Activated CD4-positive, CD25-positive, alpha-beta regulatory T cell (primary cell): ENCODE measurements at places on chromosomes 12 and 14.

DNA sequence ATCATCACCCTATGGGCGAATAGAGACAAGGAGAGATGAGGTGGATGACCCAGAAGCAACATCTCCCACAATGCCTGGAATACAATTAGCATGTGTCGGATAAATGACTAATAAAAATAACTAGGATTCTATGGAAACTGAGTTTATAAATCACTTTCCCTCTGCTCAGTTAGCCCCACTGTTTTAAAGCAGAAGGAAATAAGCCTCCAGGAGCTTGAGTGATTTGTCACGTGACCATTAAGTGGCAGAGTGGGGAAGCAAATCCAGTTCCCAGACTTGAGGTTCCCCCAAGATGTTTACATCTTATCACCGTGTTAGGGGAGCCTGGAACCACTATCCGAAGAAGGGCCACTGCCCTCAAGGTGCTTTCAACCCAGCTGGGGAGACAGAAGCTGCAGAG is 136.5 kb upstream of the CCND2 start:
- no peak for DNase-seq

- no peak for DNase-seq
Observed at GRCh38 chr14:64405295-64405694, 17.1 kb downstream of the MTHFD1 start.

DNA sequence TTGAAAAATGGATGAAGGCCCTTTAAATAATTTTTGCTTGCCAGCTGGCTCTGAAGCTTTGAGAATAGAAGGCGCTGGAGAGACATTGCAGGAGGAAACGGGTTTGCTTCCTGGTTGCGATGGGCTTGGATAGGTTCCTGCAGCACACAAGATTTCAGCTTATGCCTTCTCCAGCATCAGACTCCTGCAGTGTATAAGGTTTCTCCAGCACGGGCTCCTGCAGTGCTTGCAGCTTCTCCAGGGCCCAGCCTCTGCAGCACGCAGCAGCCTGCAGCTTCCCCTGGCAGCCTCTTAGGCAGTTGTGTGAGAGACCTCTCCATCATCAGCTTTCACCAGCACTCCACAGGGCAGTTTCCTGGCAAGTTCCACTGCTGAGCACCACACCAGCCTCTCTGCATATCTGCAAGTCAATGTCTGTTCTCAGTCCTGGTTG is 78.7 kb upstream of the ZDHHC17 start:
- DNase-seq = no peak

DNA sequence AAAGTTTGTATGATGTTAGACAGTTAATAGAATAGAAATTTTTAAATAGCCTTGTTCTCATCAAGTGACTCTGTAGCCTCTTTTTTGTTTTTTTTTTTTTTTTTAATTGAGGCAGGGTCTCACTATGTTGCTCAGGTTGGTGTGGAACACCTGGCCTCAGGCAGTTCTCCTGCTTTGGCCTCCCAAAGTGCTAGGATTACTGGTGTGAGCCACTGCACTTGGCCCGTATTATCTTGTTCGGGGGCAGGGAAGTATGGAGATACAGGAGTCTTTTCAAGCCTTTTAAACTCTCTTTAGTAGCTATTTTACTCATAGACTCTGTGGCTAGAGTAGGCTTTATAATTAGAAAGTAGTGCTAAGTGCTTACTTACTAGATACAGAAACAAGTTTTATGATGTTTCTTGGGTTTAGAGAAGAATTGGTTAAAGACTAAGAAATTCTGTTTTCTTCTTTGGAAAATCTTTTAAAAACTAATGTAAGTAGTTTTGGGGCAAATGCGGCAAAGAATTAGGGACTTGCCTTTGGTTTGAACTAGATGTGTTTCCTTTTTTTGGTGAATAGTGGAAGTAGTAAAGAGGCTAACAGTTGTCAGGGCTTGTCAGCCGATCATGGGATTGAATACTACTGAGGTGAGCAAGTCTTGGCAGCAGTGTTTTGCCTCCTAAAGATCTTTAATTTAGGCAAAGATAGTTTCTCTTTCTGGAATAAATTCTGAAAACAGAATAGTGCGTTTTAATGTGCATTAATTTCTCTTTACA is 31.3 kb downstream of the FBXO34 start:
- DNase-seq = no peak

DNA sequence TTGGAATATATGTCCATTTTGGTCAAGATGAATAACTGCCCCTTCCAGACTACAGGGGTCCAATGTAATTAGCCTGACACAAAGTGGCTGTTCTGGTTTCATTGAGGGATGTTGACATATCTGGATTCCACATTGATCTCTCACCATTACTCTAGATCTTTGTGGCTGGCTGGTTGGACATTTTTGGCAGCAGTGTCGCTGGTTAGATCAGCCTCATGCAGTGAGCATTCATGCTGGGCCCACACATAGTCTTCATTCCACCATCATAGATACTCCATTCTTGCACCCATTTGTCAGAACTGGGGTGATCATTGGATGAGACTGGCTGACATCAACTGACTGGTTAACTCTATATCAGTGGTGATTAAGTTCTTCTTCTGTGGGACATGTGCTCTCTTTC is 74.4 kb downstream of the MGST1 start:
- no peak for DNase-seq

DNA sequence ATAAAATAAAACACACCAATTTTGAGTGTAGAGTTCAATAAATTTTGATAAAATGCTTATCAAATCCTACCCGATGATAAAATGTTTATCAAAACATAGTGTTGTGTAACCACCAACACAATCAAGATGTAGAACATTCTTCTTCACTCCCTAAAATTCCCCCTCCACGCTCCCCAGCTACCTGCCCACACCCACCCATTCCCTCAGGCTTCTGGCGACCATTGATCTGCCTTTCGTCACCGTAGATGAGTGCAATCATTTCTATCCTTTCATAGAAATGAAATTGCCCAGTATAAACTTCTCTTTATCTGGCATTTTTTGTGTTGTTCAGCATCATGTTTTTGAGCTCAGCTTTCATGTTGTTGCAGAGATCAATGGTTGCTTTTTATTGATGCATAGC is 90.7 kb upstream of the TBX3 start:
- DNase-seq = no peak

GRCh38 chr12:114030451-114030850 is 64.3 kb upstream of the RBM19 start:
- no peak for DNase-seq

DNA sequence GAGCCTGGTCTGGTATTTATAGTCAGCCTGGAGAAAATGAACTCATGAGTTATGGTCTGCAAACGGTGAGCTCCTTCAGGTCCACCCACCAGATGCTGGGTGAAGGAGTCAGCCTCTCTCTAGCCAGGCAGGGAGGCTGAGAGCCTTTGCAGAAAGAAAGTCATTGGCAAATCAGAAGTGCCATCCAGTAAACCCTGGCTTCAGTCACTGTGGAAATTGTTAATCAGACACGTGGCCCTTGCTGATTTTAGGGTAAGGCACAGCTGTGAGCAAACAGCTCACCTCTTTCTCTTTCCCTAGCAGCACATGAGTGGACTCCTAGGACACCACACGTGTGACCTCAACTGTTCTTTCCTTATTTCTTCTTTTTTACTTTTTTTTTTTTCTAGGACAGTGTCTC is 44.9 kb downstream of the CHST11 start:
- DNase-seq = no peak

DNA sequence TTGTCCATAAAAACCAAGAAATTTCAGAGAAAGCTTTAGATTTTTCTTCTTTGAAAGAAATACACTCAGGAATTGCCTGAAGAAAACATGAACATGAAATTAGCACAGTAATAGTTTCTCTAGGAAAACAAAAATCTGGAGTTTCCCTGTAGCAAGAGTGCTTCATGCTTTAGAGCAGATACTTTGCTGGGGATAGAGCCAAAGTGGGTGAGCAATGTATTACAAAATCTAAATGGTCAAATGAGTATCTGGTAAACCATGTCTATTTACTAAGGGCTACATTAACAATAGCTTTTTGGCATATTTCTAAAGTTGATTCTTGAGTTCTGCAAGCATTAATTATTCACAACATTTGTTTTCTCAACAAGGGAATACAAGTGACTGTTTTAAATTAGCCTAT is 26.2 kb downstream of the AVPR1A start:
- no peak for DNase-seq

- DNase-seq = no peak
Observed at GRCh38 chr14:50839048-50839447, 8.1 kb upstream of the NIN start.

DNA sequence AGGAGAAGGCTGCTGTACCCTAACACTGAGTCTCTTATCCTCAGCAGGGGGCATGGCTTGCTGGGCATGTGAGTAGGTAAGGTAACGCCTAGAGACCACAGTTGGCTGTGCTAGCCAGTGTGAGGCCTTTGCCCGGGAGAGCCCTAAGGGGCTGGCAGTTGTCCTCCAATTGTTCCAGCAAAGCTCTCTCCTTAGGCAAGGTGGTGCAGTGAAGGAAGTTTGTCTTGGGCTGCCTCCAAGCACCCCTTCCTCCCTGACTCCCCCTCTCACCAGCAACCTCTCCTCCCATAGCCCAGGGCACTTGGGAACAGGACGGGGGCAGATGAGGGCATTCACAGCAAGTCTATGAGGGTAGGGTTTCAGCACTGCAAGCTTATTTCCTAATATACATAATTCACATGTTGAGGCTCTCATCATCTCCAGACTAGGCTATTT is 23.0 kb downstream of the LACRT start:
- DNase-seq = no peak

- DNase-seq = no peak
Observed at GRCh38 chr12:126907900-126908764, 1358.8 kb upstream of the TMEM132C start.

DNA sequence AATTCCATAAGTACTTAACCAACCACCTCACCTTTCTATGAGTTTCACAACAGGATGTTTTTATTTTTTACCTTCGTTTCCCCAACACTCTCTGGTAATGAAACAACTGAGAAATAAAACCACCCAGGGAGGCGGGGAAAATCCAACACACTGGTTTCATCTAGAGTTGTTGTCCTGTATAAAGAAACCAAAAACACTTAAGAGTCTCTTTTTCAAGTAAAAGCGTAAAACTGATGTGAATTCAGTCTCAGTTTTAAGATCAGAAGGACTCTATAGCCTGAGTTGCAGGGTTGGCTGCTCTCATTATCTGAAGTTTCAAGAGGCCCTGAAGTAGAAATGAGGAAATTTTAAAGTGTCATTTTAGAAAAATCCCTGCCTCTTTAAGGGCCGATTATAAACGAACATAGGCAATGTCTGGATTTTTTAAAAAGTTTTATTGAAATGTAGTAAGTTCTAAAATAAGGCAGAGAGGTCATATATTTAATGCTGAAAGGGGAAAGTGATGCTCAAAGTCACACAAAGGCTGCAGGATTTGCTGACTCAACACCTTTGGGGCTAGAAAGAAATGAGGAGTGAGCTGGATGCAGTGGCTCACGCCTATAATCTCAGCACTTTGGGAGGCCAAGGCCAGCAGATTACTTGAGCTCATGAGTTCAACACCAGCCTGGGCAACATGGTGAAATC is 27.2 kb downstream of the HIGD1C start:
- no peak for DNase-seq

GRCh38 chr14:101025131-101025530 is 121.6 kb upstream of the RTL1 start:
- no peak for DNase-seq

DNA sequence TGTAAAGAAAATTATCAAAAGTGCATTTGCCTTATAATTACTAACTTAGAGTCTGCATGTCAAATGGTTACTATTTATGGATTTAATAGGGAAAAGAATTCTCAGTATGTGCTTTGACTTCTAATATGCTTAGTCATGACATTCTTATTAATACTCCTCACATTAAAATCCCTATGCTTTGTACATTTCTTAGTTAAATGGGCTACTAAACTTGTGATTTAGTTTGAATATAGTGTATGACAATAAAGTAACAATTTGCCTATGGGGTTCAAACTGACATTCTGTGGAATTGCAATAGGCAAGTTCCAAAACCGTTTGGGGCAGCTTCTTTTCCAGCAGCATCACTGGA is 361.9 kb upstream of the TMTC1 start:
- DNase-seq = no peak

GRCh38 chr12:88805692-88806091 is 225.4 kb upstream of the KITLG start:
- no peak for DNase-seq

DNA sequence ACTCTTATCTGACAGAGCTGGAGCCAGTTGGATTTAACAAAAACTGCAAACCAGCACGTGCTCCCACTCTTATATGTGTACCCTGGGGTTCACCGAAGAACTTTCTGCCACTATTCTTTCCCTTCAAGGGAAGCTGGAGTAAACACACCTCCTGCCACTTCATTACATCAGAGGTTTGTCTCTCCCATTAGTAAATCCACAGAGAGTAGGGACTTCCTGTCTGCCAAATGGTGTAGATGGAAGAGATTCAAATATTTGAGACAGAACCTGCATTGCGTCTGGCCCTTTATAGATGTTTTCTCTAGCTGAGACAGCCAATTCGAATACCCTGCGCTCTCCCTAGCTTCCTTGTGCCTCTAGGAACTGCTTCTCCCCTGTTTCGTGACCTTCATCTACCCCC is 29.1 kb upstream of the AEBP2 start:
- no peak for DNase-seq

- no peak for DNase-seq
Observed at GRCh38 chr14:53999061-53999488, 42.5 kb upstream of the BMP4 start.

GRCh38 chr12:51087818-51088217 is 4.4 kb upstream of the CSRNP2 start:
- DNase-seq = no peak

GRCh38 chr14:75578786-75579337 is 442 bp downstream of the FLVCR2 start:
- no peak for DNase-seq

DNA sequence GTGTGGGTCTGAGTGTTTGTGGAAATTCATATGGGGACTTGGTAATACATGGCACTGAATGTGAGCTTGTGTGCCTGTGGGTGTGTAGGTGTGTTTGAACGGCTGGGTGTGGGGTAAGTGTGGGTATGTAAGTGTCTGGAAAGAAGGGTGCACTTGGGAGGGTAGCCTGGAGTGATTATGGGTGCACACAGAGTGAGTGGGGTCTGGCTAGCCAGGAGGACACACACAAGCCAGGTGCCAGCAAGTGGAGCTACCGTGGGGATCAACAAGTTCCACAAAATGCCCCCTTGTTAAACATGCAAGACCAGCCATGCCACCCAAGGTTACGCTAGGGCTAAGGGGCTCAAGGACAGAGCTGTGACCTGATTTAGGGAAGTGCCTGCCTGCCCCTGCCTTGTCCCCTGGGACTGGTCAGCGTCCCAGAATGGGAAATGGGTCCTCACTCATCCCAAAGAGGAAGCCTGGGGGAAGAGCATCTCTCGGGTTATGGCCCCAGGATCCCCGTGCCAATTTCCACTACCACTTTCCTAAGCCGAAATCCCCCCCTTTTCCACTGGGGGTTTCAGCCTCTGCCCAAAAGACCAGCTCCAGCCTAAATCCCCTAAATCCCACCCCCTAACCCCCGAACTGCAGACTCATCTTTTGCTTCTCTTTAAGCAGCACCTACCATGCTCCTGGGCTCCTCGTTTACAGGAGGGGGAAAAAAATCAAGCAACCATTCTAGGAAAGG is 118.6 kb downstream of the DICER1 start:
- no peak for DNase-seq

DNA sequence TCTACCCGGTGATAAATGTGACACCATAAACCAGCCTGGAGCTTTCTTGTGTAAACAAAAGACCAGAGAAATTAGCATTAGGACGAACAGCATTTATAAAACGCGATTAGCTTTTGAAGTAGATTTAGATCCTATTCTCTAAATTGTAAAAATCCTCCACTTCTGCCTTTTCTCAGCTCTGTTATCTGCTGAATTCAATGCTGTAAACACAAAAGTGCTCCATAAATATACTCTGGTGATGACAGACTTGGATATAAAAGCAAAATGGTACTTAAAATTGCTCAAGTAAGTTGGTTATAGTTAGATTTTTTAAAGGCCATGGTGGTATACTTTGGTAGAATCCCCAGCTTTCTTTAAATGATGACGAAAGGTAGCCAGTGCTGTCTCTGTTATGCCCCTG is 114.6 kb upstream of the RMST start:
- no peak for DNase-seq
